ENCODE measurements at places on chromosomes 6 and 20. TPM values are rescaled to one million over a fixed set of nuclear protein-coding genes. Genes with fewer than 3 reads are reported as not detected.

PGBD1 gene
- 9.7 TPM for total RNA-seq

RNF8 gene
- 24.1 TPM for total RNA-seq

SNPH gene
- total RNA-seq = 12.8 TPM

PAK5 gene
- total RNA-seq = under 0.01 TPM

SSR1 gene
- total RNA-seq = 40.4 TPM

BTN1A1 gene
- total RNA-seq = not detected
